ENCODE measurements at places on chromosomes 12 and 14.

DNA sequence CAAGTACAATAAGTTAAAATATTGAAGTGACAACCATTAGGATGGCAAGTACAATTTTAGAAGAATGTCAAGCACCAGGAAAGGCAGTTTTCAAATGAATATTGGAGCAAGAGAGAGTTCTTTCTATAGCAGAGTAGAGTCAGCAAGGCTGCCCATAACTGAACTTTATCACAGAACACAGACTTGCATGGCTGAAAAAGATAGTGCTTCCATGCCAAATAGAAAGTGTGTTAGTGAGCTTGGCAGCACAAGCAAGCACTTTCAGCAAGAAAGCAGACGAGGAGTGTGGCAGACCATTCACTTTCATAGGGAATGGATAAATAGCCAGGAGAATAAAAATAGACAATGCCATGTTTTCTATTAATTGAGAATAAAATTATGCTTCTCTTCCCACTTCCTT is 647.0 kb upstream of the MGAT4C start:
- peak; percentile 22 for DNase-seq

DNA sequence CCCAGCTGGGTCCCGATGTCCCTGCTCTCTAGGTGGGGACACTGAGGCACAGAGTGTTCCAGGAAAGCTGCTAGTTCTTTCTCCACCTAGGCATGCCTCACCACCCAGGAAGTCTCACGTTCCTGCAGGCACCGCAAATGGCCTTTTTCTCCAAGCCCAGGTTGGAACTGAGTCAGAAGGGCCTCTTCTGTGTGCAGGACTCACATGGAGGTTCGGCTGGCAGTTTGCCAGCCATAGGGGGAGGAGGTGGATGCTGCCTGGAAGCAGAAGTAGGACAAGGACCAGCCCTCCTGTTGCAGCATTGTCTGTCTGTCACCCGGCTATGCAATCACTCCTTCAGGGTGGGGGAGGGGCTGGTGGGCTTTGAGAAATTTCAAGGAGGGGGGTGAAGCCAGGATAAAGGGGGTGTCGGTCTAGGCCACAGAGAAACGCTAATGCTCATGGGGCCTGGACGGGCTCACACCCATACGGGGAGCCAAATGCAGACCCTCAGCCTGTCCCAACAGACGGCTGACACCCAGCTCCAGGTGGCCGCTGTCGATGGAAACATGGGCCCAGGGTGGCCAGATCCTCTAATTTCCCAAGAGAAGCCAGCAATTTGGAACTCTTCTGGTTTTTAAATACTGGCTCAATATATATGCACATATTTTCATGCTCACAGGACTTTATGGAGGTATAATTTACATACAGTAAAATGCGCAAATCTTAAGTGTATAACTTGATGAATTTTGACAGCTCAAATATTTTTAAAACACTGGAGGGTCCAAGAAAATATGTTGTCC is 120.5 kb downstream of the PHETA1 start:
- DNase-seq, result peak; percentile 28

- peak; percentile 27 for DNase-seq
These were observed 666 bp downstream of the FMNL3 start for GRCh38 chr12:49706351-49707127.

DNA sequence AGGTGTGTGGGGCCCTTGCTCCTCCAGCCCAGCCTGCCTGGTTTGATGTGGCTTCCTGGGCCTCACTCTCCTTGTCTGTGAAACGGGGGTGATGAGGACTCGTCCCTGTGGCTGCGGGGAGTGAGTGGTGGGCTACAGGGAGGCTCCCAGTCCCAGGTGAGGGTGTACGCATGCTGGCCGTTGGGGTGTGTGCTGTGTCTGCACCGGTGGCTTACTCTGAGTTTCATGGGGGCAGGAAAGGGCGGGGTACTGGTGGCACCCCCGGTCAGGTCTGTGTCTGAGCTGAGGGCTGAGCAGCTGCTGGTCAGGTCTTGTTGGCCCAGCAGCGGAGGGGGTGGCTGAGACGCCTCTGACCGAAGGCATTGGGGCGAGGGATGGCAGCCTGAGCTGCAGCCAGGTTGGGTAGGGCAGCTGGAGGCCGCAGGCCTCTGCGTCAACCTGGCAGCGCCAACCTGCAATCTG is 11.2 kb downstream of the ULK1 start:
- no peak for DNase-seq

GRCh38 chr12:106598003-106598402 is 15.2 kb downstream of the RFX4 start:
- no peak for DNase-seq

GRCh38 chr14:64612021-64612380 is 62.2 kb downstream of the PPP1R36 start:
- DNase-seq, result no peak

GRCh38 chr12:12889701-12890100 is 1.7 kb upstream of the GPRC5A start:
- DNase-seq, result no peak

DNA sequence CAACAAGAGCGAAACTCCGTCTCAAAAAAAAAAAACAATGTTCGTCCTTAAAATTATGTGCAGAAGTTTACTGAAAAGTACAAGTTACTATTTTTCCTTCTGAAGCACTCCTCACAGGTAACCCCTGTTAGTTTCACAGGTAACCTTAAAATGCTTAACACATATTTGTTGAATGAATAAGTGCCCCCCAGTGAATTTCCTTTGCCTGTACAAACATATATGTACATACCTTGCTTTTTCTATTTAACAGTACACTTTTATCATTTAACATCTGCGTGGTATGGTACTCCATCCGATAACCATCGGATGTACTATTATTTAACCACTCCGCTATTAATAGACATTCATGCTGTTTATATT is 1.4 kb upstream of the RAB35 start:
- no peak for DNase-seq

GRCh38 chr12:54358191-54358944 is 5.9 kb downstream of the GPR84 start:
- DNase-seq, result peak; percentile 36

GRCh38 chr12:2642896-2643425 is 151.8 kb upstream of the FKBP4 start:
- DNase-seq, result no peak

GRCh38 chr14:96095581-96096476 is 56.7 kb downstream of the C14orf132 start:
- no peak for DNase-seq

- DNase-seq, result peak; percentile 82
These were observed 46.0 kb downstream of the SH2B3 start for GRCh38 chr12:111451649-111452129.

DNA sequence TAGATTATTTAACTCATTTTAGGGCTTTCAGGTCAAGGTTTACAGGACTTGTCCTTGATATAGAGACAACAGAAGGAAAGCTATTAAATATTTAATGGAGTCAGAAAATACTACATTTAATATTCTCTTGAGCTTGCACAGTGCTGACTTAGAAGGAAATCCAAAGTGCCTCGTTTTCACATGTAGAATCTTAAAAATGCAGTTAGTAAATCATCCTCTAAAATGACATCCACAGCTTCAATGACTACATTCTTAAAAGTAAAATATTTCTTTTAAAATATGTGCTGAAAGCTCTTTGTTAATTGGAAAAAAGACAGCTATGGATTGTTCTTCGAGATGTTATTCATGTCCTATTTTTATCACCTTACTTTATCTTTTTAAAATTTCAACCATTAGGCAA is 146.9 kb downstream of the KCNC2 start:
- DNase-seq, result no peak

DNA sequence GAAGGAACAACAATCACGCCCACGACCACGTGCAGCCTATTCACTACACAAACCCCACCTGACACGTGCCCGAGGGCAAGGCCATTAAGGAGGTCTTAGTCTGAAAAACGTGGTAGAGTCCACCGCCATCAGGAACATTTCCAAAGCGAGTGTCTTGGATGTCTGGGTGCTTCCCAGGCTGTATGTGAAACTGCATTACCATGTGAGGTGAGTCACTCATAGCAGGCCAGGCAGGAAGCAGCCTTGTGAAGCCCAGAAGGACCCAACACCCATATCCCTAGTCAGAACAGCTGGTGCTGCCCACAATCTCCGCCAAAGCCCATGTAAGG is 3.3 kb upstream of the KRT79 start:
- no peak for DNase-seq

DNA sequence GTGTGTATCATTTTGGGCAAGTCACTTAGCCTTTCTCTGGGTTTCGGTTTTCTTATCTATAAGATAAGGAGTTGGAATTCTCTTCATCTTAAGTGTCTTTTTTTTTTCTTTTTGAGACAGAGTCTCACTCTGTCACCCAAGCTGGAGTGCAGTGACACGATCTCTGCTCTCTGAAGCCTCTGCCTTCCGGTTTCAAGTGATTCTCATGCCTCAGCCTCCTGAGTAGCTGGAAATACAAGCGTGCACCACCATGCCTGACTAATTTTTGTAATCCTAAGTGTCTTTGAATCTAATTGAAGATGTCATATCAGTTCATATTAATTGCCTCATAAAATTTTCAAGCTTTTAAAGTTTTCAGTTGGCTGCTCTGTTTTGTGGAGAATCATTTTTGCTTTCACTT is 4.0 kb downstream of the SRGAP1 start:
- no peak for DNase-seq

GRCh38 chr12:47190271-47190750 is 110.6 kb upstream of the AMIGO2 start:
- DNase-seq, result no peak

- peak; percentile 21 for DNase-seq
These were observed 84.4 kb downstream of the ARF6 start for GRCh38 chr14:49977126-49977841.

- DNase-seq, result no peak
These were observed 141.2 kb downstream of the STXBP6 start for GRCh38 chr14:24908592-24909236.

DNA sequence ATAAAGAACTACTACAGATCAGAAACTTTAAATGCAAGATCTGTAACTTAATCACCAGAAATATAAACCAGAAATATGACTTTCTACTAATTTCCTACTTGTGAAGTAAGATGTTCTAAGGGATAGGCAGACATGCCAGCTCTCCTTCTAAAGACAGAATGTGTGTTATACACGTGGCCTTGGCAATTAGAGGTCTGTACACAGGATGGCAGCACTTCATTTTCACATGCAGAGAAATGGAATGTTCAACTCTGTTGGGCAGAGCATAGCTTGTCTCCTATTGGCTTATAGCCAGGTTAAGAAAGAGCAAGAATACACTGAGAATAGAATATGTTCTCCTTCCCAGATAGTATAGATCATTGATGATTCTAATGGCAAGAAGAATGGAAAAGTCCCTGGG is 403.8 kb downstream of the DAD1 start:
- DNase-seq, result peak; percentile 25

GRCh38 chr14:99174081-99174769 is 97.8 kb downstream of the BCL11B start:
- DNase-seq, result no peak

- no peak for DNase-seq
These were observed 26.3 kb downstream of the ANAPC5 start for GRCh38 chr12:121325922-121326396.

DNA sequence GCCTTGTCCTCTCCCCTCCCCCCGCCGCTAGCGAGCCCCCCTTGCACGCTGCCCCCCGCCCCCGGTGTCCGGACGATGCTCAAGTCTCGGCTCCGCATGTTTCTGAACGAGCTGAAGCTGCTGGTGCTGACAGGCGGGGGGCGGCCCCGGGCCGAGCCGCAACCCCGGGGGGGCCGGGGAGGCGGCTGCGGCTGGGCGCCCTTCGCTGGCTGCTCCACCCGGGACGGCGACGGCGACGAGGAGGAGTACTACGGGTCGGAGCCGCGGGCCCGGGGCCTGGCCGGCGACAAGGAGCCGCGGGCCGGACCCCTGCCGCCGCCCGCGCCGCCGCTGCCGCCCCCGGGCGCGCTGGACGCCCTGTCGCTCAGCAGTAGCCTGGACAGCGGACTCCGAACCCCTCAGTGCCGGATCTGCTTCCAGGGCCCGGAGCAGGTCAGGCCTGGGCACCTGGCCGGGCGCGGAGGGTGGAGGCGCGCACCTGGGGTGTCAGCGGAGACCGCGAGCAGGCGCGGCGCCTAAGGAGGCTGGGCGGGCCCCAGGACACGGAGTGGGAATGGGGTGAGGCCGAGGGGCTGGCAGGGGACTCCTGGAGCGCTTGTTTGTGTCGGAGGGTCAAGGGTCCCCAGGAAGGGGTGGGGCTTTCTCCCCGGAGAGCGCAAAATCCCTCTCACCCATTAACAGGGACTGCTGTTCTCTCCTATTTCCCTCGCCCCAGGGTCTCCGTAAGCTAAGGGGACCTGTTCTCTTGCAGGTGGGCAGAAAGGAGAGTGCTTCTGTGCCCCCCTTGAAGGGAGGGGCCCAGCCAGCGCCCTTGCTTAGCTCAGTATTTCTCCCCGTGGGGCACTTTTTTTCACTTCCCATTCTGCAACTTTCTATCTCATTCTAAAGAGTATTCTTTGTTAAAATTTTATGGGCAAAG is 810 bp downstream of the MARCHF9 start:
- DNase-seq, result peak; percentile 36

- DNase-seq, result no peak
These were observed 89.2 kb downstream of the ARF6 start for GRCh38 chr14:49982082-49982481.

GRCh38 chr12:105567061-105567460 is 236.6 kb downstream of the C12orf75 start:
- DNase-seq, result no peak

DNA sequence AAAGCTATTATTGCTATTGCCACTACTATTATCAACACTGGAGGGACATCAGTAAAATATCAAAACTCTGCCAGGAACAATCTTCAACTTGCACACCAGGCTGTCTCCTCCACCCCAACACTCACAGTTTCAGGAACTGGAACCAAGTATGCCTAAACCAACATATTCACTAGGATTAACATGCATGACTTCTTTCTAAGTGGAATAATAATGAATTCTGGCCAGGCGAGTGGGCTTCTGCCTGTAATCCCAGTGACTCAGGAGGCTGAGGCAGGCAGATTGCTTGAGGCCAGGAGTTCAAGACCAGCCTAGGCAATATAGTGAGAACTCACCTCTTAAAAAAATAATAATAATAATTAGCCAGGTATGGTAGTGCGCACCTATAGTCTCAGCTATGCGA is 58.1 kb downstream of the TBX5 start:
- DNase-seq, result no peak

GRCh38 chr12:55034218-55034617 is 14.4 kb downstream of the NEUROD4 start:
- no peak for DNase-seq

DNA sequence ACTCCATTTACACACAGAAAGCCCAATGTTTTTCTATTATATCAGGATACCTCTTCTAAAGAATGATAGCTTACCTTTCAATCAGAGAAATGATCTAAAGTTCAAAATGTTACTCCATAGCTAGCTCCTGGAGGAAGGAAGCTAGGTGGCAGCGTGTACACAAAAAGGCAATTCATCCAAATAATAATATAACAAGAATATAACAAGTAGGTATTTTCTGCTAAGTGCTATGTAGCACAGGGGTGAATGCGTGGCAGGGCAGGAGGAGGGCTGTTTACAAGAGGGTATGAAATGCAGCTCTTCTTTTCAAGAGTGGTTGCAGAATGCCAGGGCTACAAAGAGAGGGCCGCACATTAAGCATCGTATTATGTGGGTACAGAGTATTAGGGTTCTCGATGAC is 663 bp upstream of the SNAPC1 start:
- no peak for DNase-seq
